ENCODE measurements at places on chromosomes 1 and 21. TPM values are rescaled to one million over a fixed set of nuclear protein-coding genes. Genes with fewer than 3 reads are reported as not detected.

Gene ADIPOR1
- total RNA-seq: 80.4 TPM

Gene C1QB
- total RNA-seq: 190 TPM

Gene SVBP
- total RNA-seq: 17.8 TPM

Gene HSPG2
- 746 TPM for total RNA-seq

Gene SORT1
- total RNA-seq: 96.7 TPM

Gene FMO1
- not detected for total RNA-seq

DNA sequence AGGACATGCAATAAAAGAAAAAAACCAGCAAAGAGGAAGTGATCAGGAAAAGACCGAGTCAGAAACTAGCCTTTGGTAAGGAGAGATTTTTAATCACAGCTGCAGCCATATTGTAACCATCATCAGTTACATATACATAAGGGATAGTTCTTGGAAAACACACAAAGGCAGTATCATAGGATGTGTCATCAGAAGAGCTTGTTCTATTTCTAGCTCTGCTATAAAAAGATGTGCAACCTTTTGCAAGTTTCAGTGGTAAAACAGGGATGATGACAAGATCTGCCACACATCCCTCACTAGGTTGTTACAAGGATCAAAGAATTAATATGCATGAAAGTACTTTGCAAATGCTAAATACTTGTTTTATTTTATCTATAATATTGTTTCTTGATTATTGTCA is 342.0 kb downstream of the VAV3 start:
- DNase-seq: no peak

DNA sequence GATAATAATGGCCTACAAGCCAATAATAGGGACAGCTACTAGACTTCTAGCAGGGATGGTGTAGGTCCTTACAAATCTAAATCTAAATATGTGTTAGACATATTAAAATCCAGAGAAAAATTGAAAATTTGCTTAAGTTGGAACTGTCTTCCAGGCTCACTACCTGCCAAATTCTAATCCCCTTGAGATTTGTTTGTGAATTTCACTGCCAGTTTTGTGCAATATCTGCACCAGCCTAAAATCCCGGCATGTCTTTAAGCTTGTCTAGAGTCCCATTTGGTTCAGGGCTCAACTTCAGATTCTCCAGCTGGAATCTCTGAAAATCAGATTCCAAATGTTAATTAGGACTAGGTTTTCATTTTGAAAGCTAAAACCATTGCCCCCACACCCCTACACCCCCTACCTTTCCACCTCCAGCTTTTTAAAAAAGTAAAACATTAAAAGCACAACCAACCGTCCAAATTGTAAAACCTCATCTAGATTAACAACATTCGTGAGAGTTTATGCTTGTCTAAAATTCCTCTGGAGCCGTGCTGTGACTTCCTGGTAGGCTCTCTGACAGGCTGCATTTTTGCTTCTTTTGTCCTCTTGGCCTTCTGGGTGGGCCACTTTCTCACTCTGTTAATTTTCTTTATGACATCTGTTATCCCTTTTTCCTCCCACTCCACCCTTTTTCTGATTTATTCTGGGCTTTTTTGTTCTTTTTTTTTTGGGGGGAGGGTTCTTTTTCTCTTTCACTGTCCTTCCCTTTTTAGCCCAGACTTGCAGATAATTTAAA is 348.7 kb downstream of the PAPPA2 start:
- DNase-seq: no peak

- DNase-seq: no peak
These were observed 86.0 kb downstream of the SIM2 start for GRCh38 chr21:36784947-36785346.

DNA sequence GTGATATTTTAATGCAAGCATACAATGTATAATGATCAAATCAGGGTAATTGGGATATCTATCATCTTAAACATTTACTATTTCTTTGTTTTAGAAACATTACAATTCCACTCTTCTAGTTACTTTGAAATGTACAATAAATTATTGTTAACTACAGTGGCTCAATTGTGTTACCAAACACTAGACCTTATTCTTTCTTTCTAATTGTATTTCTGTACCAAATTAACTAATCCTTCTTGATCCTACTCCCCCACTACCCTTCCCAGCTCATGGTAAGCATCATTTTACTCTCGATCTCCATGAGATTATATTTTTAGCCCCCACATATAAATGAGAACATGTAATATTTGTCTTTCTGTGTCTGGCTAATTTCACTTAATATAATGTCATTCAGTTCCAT is 95.0 kb upstream of the MROH9 start:
- DNase-seq: no peak

GRCh38 chr1:115671176-115671934 is 29.6 kb downstream of the VANGL1 start:
- peak; percentile 56 for DNase-seq

DNA sequence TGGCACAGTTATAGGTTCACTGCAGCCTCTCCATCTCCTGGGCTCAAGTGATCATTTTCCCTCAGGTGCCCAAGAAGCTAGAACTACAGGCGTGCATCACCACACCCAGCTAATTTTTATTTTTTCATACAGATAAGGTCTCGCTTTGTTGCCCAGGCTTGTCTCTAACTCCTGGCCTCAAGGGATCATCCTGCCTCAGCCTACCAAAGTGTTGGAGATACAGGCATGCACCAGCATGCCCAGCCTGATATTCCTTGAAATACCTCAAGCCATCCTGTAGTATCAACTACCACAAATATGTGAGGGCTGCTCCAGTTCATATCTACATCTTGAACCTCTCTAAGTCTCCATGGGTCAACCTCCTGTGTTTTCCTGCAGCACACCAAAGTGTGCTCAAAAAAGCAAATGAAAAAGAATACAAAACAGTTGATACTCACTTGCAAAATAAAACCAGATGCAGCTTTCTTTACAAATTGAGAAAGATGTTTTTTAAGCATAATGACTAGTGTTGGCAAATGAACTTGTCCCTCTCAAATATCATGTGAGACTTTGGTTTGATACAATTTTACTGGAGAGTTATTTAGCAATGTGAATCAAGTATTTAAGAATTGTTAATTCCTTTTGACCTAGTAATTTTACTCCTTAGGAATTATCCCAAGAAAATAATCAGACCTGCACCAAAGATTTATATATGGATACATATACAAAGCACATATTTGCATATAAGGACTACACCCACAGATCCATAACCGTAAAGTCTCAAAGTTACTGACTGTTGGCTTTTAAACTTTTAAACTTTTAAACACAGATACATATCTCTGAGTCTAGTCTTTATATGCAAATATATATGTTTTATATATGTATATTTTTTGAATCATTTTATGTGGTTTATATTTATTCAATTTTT is 197.7 kb downstream of the NRIP1 start:
- no peak for DNase-seq

GRCh38 chr21:38958323-38958705 is 152.6 kb downstream of the ETS2 start:
- DNase-seq: no peak

GRCh38 chr1:168719306-168720111 is 9.5 kb downstream of the DPT start:
- no peak for DNase-seq

DNA sequence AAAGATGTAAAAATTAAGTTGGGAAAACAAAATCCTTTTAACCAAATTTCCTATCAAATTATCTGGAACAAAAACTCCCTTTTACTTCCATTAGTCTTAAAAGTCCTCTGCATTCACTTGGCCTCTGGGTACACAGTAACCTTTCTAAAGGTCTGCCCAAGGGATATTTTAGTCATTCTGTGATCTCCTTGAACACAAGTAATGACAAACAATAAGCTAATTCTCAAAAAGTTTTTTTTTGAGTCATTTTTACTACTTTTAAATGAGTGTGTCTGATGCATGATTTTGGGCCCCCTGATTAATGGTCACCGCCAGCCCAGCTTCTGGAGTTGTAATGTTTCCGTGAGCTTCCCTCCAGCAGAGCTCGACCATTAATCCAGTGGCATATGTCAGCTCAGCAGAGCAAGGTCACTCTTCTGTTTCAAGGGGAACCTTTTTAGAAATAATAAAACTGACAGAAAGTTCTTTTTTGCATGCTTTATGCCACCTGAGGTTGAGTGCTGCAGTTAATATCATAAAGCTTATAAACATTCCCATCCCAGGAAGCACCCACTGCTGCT is 14.3 kb downstream of the SAMSN1 start:
- no peak for DNase-seq

- no peak for DNase-seq
These were observed 2.0 kb downstream of the S100A6 start for GRCh38 chr1:153533689-153534201.

DNA sequence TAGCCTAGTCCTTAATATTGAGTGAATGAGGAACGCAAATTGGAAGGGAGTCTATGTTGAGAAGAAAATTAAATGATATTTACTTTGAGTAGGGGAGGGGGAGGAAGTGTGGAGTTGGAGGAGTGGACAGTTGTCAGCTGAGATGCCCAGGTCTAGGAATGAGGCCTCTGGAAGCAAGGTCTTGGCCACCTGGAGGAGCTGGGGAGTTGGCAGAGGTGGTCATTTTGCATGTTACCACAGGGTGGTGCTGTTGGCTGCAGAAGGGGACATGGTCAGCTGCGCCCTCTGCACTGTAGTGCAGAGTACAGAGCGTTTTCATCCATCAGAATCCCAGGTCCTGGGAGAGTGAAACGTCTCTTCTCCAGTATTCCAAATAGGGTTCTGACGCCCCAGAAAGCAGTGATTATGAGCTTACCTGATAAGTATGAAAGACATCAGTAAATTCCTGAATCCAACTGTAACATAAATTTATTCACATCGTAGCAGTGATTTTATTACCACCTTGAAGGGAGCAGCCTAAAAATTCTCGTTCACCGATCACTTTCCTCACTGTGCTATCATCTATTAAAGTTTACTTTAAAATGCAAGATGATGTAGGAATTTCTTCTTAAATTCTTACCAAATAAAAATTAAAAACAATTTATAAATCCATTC is 13.8 kb downstream of the PARK7 start:
- peak; percentile 73 for DNase-seq

DNA sequence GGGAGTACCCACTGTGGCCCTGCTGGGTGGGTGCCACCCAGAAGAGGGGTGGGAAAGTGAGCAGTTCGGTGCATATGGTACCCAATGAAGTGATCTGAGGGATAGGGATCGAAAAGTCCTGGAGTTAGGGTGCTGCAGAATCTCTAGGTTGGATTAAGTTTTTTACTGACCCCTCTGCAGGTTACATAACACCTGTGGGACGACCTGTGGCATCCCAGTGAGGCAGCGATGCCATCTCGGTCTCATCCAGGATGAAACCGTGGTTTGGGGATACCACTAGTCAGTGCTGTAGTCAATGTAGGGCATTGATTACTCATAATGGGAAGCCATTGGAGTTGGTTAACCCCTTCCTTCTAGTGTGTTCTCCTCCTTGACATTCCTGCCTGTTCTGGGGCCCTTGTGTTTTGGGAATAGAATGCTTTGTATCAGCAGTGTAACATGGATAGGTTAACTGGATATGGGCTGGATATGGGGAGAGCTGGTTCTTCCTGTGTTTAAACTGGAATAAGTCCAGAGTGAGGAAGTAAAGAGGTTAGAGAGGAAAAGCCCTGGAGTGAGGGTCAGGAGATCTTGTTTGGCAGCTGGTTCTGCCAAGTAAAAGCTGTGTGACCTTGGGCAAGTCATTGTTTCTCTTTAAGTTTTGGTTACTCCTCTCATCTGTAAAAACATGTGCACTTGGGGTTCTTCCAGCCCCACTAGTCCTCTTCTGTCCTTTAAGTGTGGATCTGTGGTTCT is 42.8 kb upstream of the ATF3 start:
- DNase-seq: no peak

- no peak for DNase-seq
These were observed 41.0 kb upstream of the SLC45A1 start for GRCh38 chr1:8276932-8277331.

GRCh38 chr1:176888471-176889032 is 276.0 kb downstream of the ASTN1 start:
- no peak for DNase-seq

DNA sequence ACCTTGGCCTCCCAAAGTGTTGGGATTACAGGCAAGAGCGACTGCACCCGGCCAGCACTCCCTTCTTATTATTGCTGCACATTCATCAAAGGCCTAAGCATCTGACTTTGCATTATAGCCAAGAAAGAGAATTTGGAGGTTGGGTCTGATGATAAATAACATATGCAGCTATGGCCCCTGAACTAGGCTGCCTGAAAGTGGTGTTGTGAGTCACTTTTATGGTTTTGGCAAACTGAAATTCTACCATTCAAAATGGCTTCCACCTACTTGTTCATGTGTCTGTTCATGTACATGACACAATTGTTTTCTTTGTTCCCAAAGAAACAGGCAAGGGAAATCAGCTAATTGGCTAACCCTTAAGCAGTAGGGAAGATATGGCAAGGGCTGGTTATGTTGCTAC is 25.0 kb upstream of the UAP1 start:
- DNase-seq: no peak

- no peak for DNase-seq
These were observed 637.2 kb downstream of the SMYD3 start for GRCh38 chr1:245869847-245870246.

DNA sequence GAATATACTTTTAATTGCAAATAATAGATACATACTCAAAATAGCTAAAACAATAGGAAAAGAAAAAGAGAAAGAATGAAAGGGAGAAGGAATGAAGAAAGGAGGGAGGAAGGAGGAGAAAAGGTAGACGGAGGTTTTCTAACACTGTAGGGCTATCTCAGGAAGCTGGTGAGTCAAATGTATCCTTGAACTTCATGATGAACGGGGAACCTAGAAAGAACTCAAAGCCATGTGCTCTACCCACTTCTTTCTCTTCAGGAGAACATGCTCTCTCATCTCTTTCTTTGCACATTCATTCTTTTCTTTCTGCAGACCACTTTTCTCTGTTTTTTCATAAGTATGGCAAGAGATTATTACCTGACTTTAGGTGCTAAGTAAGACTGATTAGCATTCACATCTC is 37.3 kb upstream of the ZNF644 start:
- DNase-seq: no peak

All from mucosa of gallbladder (tissue), 1 donor.